ENCODE measurements at places on chromosomes 6 and 20.

GRCh38 chr6:12150812-12151432 is 138.8 kb downstream of the HIVEP1 start:
- peak; percentile 46 for DNase-seq

- no peak for DNase-seq
Measured at GRCh38 chr6:3819161-3820110, 29.7 kb upstream of the FAM50B start.

DNA sequence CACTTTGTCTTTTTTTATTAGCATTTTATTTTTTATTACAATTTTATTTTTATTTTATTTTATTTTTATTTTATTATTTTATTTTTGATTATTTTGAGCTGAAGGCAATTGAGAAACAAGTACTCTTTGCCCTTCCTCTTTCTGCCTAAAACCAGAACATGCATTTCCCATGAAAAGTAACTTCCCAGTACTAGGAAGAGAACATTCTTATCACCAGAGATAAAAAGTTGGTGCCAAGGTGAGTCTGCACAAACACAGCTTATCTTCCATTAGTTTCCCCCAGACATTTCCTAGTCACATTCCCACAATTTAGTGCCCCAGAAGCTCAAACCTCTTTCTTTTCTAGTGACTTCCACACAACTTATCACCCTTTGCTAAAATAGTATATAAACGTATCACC is 84.8 kb downstream of the CD24 start:
- no peak for DNase-seq

GRCh38 chr6:111591901-111592461 is 13.7 kb downstream of the TRAF3IP2 start:
- no peak for DNase-seq

DNA sequence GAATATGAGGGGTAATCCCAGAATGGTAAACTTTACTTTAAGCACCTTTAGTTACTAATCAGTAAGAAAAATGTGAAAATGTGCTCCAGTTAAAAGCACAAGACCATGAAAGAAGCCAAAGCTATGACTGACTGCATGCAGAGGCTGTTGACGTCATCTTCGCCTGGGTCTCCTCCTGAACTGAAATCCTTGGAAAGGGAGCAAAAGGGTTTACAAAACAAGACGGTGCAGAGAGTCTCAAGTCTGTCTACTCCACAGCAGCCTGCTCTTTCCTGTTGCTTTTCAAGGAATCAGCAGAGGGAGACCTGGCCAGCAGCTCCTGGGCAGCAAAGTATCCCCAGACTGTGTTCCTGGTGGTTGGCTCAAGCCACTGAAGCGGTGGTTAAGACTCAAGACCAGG is 10.2 kb downstream of the FKBP1A start:
- DNase-seq: no peak

GRCh38 chr6:68658338-68658737 is 23.3 kb downstream of the ADGRB3 start:
- no peak for DNase-seq

DNA sequence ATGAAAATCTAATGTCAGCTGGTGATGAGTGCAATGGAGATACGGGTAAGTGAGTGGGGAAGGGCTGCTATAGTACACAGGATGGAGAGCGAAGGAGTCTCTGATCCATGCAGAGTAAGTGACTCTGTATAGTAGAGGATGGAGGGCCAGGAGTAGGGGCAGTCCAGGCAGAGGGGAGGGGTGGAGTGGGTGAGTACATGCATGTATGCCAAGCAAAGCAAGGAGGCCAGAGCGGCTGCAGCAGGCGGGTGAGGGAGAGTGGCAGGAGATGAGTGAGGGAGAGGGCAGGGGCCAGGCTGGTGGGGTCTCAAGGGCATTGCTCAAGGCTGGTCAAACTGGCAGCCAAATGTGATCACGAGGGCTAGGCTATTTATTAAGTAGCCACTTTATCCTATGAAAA is 94.0 kb downstream of the PREP start:
- no peak for DNase-seq

DNA sequence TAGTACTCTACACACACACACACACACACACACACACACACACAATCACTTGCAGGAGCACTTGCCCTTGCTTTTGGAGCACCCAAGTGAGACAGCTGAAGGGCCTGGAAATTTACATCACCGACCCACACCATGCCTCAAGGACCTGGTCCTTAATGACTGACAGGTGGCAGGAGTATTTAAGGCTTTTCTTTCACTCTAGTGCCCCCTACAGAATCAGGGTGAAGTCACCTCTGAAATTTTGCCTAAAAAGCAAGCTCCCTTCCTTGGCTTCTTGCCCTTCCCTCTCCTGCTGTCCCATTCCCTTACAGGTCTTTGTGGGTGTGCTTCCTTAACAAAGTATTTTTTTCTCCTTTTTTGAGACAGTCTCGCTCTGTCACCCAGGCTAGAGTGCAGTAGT is 353.5 kb upstream of the IRAK1BP1 start:
- DNase-seq: no peak

- no peak for DNase-seq
Measured at GRCh38 chr6:163720005-163720404, 305.5 kb downstream of the QKI start.

DNA sequence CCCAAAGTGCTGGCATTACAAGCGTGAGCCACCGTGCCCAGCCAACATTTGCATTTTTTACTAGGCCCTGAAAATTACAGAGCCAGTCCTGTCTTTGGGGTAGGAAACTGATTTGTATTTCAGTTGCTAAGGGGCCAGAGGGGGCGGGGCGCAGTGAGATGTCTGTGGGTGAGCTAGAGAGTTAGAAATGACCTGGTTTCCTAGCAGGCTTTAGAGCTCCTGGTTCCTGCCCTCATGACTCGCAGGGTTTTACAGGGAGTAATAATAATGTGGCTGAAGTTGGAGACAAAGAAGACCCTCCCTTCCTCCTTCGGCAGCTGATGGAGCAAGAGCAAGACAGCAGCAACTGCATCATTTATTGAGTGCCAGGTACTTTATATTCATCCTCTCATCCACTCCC is 131.5 kb downstream of the TFAP2C start:
- no peak for DNase-seq

GRCh38 chr6:73062837-73063236 is 162.5 kb downstream of the KHDC1L start:
- DNase-seq: no peak
